ENCODE measurements at places on chromosomes 11 and 22.
A peak's percentile ranks its signal among the peaks of the same experiment; 100 is the strongest.

GRCh38 chr11:16408619-16409018, 52.3 kb upstream of the SOX6 start:
- DNase-seq, result no peak

DNA sequence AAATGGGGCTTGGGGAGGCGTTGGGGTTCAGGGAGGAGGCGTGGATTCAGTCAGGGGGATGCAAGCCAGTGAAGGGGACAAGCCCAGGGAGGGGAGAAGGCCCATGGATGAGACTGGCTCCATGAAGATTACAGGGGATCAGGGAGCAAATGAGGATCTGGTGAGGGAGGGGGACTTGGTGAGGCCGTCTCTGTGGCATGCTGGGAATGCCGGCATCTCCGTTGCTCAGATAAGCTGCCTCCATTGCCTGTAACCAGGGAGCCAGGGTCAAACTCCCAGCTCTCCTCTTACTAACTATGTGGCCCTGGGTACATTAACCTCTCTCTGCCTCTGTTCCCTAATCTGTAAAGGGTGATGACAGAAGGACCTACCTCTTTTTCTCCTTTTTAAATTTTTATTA, 38.7 kb downstream of the TPBGL start:
- no peak for DNase-seq

GRCh38 chr11:96257036-96257435, 86.0 kb downstream of the MAML2 start:
- no peak for DNase-seq

GRCh38 chr11:92387859-92388258, 163.2 kb downstream of the FAT3 start:
- no peak for DNase-seq

GRCh38 chr11:66570079-66570849, 1.9 kb upstream of the CTSF start:
- no peak for DNase-seq

DNA sequence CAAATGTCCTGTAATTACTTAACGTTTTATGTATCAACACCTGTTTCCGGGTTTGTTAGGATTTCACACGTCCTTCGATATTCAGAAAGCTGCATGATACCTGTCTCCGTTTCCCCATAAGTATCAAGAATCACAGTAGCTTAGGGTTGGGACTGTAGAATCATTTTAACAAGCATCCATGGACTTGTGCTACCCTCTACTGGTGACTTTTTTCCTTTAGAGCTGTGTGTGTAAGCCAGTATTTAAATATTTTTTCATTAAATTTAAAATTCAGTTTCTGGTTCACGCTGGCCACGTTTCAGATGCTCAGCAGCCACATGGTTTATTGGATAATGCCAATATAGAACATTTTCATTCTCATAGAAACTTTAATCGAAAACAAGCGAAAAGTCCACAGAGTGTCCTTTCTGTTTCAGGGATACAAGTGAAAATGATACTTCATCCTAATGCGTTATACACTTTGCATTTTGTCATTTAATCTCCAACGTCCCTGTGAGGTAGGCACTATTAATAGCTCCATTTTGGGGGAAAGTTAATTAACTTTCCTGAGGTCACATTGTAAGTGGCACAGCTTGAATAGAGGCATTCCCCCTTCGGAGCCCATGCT, 61.5 kb upstream of the SLC25A18 start:
- DNase-seq, result peak; percentile 60

DNA sequence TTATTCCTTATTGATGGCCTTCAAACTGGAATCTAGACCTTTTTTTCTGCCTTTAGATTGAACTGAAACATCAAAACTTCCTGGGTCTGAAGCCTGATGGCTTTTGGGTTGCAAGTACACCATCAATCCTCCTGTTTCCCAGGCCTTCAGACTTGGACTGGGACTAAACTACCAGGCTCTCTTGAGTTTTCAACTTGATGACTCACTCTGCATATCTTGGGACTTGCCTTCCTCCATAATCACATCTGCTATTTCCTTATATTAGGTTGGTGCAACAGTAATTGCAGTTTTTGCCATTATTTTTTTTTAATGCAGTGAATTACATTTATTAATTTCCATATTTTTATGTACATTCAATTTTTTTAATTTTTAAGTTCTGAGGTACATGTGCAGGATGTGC, 7.0 kb downstream of the OR51B5 start:
- DNase-seq, result peak; percentile 17

- no peak for DNase-seq
Observed at GRCh38 chr22:23438216-23438615, 141.9 kb downstream of the IGLL1 start.

DNA sequence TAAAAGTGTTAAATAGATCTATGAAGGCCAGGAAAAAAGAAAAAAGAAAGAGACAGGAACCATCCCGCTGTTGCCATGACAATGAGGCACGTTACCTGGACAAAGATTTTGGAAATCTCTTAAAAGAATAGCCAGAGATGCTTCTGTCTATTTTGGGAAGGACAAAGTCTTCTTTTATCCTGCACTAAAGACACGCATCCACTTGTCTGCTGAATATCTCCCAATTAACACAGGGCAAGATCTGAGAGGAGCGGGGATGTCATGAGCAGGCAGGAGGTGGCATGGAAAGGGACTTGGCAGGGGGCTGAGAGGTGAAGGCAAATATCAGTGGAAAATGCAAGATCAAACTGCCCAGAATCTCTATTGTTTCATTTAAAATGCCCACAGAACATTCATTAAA, 153.8 kb upstream of the BLID start:
- no peak for DNase-seq

GRCh38 chr11:35344681-35345574, 74.4 kb downstream of the SLC1A2 start:
- DNase-seq, result no peak

DNA sequence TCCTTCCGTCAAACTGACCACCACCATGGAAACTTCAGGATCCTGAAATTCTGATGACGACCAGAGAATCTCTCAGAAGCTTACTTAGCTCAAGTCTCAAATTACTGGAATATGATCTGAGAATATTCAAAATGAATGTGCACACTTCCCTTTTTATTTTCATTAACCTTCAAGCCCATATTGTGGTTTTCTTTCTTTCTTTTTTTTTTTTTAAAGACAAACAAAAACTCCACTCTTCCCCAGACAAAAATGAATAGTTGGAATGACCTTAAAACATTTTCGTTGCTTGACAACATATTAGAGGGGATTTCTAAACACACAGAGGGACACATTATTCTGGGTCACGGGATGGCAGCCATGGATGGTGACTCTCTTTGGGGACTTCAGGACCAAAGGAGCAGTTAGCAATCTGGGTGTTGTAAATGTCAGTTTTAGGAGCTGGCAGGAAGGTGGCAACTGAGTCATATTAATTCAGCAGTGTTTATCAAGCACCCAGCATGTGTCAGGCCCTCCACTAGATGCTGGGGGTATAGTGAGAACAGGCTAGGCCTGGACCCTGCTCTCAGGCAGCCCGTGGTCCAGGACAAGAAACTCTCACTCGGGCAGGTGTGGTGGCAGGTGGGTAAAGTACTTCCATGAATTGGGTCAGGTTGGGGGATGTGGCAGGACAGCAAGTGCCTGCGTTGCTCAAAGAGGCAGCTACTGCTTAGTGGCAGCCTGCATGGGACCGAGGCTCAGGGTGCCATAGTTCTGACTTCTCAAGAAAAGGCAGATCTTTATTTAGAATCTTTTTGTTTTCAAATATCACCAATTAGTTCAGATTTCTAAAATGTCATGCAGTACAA, 126.1 kb downstream of the HIPK3 start:
- DNase-seq, result no peak

GRCh38 chr22:29216011-29216872, 10.5 kb downstream of the EMID1 start:
- DNase-seq, result no peak

- no peak for DNase-seq
Observed at GRCh38 chr22:50171965-50172421, 1.5 kb downstream of the PANX2 start.

GRCh38 chr22:16915701-16916100, 90.5 kb upstream of the XKR3 start:
- peak; percentile 19 for DNase-seq

DNA sequence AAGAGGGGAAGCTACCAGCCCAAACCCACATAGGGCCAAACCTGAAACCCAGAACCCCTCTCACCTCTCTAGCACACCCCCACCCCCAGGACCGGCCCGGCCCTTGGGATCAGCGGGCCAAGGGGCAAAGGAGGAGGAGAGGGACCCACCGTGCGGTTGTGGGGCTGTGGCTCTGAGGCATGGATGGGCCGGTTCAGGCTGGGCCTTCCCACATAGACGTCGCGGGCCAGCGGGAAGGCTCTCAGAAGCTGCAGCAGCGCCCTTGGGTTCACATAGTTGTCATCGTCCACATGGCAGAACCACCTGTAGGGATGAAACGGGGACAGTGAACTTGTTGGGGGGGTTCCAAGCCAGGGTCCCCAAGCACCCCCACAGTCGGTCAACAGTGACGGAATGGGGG, 7.0 kb downstream of the MFNG start:
- no peak for DNase-seq

Measured in A172 (cell line).